Activated T-helper 9 cell treated with anti-CD3 and anti-CD28 coated beads, Interleukin-2, amount 50 U/mL, for 16 hours (primary cell): ENCODE measurements at places on chromosomes 3 and 15.

- DNase-seq: peak; percentile 17
Observed at GRCh38 chr3:96813134-96813819, 1.1 kb upstream of the EPHA6 start.

GRCh38 chr3:196082619-196082971, 705 bp upstream of the TFRC start:
- DNase-seq: no peak

GRCh38 chr15:73239564-73240215, 129.1 kb downstream of the HCN4 start:
- no peak for DNase-seq

GRCh38 chr3:14841836-14842235, 23.1 kb downstream of the FGD5 start:
- DNase-seq: no peak

DNA sequence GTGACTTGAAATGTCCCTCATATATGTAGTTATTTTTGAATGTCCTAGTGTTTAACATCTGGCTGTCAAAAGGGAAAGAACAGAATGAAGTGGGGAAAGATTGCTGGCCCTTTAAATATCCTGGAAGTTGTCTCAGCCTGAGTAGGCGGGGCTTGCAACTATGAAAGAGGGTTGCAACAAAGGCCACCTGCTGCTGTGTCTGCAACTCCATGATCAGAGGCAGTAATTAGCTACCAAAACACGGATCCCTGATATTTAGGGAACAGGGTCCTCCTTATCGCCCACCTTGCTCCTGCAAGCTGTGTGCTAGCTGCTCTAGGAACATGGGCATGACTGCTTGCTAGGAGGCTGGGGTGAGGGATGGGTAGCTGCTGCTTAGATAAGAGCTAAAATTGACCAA, 100.2 kb upstream of the CFAP20DC start:
- no peak for DNase-seq

DNA sequence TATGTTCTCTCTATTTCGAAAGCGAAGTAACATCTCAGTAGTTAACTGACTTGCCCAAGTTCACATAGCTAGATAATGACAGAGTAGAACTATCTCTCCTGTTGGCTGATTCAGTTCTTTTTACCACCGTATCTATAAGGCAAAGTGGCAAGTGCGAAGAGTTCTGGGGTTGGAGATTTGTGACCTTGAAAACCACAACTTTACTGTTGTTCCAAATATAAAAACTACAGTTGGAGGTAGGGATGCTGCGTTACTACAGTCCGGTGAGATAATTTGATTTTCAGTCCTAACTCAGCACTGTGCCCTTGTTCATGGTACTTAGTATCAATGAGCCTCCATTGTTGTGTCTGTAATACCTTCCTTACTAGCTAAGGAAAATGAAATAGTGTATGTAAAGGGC, 71.2 kb upstream of the GOLGA8B start:
- no peak for DNase-seq

DNA sequence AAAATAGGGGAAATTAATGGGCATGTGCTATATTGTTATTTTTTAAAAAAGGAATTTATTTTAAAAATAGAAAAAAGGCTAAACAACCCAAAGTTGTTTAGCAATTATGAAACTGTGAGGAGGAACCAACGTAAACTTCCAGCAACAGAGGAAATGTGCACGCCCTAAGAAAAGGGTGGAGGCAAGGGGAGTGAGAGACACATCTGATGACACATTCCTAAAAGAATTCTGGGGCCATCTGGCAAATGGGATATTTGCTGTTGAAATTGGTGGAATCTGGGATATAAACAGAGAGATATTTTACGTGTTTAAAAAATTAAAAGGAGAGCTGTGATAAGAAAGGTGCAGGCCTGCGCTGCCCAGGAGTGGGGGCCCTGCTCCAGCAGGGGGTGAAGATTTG, 50.8 kb upstream of the MUC13 start:
- no peak for DNase-seq

GRCh38 chr3:110504401-110504800, 567.2 kb upstream of the NECTIN3 start:
- DNase-seq: no peak

GRCh38 chr3:150443331-150443741, 35.2 kb downstream of the TSC22D2 start:
- no peak for DNase-seq

DNA sequence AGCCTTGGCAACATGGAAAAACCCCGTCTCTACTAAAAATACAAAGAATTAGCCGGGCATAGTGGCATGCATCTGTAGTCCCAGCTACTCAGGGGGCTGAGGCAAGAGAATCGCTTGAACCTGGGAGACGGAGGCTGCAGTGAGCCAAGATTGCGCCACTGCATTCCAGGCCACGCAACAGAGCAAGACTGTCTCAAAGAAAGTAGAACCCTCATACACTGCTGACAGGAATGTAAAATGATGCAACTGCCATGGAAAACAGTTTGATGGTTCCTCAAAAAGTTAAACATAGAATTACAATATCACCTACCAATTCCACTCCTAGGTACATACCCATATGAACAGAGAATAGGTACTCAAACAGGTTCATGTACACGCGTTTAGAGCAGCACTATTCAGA, 158.9 kb downstream of the TBC1D5 start:
- DNase-seq: no peak

- no peak for DNase-seq
Observed at GRCh38 chr3:147493666-147494065, 84.5 kb downstream of the ZIC1 start.

GRCh38 chr3:141441381-141442364, 45.2 kb upstream of the RASA2 start:
- DNase-seq: peak; percentile 66

DNA sequence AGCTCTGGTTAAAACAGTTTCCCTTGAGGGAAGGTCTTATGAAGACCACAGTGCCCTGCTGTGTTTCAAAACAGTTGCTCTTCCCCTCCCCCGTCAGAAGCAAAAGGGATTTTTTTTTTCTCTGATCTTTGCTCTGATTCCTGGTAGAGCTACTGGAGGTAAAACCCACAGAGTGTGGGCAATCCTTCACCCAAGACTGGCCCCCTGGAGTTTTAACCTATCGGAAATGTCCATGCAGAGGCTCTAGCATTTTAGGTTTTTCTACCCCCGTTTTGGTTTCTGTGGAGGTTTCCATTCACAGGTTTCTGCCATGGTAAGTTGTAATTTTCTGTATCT, 27.7 kb downstream of the GRM2 start:
- no peak for DNase-seq

DNA sequence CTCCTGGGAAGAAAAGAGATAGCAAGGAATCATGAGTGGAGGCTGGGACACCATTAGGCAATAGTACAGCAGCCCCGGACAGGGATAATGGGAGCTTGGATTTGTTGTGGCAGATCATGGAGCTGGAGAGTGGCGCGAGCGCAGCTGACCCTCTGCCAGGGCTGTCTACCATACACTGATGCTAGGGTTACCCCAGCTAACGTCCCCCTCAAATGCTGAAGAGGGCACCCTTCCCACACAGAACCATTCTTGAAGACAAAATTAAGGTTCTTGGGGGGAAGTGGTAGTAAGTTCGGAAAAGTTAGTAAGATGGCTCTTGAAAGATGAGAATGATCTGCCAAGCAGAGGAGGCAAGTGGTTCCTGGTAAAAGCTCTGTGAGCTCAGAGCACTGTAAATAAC, 61.1 kb downstream of the ST3GAL6 start:
- DNase-seq: no peak
